ENCODE measurements at places on chromosomes 7 and 10.

DNA sequence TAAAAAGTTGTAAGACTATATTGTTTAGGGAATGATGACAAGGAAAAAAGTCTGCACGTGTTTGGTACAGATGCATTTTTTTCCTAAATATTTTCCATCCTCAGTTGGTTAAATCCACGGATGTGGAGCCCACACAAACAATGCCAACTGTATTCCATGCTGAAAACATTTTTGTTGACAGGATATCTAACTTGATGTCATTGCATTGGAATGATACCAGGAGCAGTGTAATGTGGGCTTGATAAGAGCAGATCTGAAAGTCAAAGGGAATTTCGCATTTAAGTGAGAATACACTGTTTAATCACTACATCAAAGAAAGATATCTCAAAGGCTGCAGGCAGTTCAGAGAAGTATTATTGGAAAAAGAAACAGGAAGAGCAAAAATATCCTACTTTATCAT lies 49.5 kb upstream of the TMEM140 start:
- no peak for DNase-seq

DNA sequence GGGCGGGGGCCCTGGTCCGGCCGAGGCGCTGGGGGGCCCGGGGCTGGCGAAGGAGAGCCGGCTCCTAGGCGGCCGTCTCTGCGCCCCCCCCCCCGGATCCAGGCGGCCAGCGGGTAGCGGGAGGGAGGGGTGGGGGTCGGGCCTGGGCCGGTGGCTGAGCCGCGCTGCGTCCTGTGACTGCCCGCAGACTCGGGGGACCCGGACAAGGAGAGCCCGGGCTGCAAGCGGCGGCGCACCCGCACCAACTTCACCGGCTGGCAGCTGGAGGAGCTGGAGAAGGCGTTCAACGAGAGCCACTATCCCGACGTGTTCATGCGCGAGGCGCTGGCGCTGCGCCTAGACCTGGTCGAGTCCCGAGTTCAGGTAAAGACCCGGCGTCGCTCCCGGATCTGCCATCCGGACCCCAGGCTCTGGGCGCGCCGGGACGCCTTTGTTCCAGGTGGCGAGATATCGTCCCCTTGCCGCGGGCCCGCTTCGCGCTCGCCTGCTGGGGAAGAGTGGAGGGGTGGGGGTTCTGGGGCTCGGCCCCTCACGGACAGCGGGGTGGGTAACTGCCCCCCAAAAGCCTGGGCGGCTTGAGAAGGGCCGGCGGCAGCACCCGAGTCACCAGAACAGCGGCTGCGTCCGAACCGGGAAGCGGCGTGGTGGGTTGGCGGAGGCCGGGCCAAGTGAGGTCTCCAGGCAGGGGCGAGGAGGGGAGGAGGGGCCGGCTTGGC lies 819 bp downstream of the UNCX start:
- DNase-seq, result no peak

- DNase-seq, result no peak
Observed at GRCh38 chr7:81244224-81244623, 325.4 kb upstream of the SEMA3C start.

DNA sequence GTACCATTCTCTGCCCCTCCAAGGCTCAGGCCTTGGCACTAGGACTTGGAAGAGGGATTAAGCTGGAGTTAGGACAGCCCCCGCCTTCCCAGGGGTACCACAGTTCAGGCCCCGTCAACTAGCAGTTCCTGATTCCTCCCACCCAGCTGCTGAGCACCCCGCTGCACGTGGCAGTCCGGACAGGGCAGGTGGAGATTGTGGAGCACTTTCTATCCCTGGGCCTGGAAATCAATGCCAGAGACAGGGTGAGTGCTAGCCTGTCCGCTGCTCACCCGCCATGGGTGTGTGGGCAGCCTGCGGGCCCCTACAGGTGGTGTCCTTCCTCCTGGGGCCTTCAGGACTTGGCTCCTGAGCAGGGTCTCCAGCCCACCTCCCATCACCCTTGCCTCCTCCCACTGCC lies 2.0 kb upstream of the HOGA1 start:
- no peak for DNase-seq

GRCh38 chr10:71663311-71663710 lies 56.3 kb downstream of the C10orf105 start:
- DNase-seq, result no peak
